ENCODE measurements at places on chromosomes 11 and 22.

- DNase-seq = no peak
Measured at GRCh38 chr11:120130176-120130980, 7.5 kb downstream of the TRIM29 start.

DNA sequence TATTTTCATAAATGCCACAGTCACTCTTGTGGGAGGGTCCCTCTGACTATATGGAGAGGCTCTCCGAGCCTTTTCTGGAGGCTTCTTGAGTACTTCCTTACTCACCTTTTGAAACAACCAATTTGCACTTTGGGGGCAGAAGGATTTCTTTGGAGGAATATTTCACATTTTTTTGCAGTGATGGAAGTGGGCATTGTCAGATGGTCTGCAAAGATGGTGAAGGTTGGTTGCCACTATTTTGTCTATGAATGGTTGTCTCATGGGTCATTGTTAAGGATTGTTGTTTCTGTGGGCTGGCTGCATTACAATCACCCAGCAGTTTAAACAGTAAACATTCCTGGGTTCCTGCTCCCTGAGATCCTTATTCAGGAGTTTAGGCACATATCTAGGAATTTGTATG is 388.2 kb downstream of the TMEM135 start:
- no peak for DNase-seq

DNA sequence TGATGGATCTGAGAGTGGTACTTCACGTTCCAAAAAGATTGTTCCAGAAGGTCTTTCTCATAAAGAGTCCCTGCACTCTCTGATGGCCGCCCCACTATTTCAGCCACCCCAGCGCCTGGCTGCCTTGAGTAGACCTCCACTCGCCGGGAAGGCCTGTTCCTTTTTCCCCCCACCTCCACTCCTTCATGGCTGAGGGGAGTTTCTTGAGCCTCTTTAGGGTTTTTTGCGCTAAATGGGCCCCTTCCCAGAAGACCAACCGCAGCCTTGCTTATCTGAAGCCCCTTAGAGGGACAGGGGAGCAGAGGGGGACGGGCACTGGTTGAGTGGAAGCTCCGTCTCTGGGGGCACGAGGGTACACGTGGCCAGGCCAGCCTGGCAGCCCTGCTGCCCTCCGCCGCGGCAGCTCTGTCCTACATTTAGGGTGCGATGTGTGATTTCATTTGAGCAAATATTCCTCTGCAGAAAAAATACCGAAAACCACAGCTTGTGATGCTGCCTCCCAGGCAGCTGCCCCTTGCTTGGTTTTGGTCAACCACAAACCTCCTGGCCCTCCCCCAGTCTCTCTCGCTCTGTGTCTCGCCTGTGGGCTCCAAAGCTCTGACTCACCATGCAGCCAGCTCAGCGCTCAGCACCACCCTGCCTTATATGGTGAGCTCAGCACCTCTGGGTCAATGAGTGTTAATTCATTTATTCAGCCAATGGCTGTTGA is 88.7 kb downstream of the TP53I11 start:
- DNase-seq = peak; percentile 73

GRCh38 chr11:115848080-115848479 is 343.9 kb upstream of the CADM1 start:
- DNase-seq = no peak

- DNase-seq = no peak
Measured at GRCh38 chr11:75188671-75189070, 37.8 kb downstream of the SLCO2B1 start.

DNA sequence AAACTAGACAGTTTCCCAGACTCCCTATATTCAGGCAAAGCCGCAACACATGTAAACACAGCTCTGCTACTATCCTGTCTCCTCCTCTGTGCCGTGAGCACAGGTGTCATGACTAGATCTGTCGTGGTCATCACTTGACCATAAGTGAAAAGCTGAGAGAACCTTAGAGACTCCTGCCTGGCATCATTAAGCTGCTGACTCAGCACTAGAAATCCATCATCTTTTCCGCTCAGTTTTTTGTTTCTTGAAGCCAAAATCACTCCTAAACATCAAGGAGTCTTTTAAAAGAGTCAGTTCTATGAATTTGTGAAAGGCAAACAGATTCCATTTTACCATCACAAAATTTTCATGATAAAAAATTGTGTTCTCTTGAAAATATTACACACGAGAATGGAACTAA is 102.5 kb upstream of the TP53AIP1 start:
- DNase-seq = no peak

GRCh38 chr11:34911676-34912075 is 4.5 kb downstream of the APIP start:
- no peak for DNase-seq

- DNase-seq = no peak
Measured at GRCh38 chr11:12853652-12854296, 155.3 kb upstream of the RASSF10 start.

Data from left ventricle myocardium superior (tissue), 1 donor.